Activated CD4-positive, CD25-positive, alpha-beta regulatory T cell treated with anti-CD3 and anti-CD28 coated beads, Interleukin-2, amount 50 U/mL, for 72 hours (primary cell): ENCODE measurements at places on chromosomes 3 and 15.

DNA sequence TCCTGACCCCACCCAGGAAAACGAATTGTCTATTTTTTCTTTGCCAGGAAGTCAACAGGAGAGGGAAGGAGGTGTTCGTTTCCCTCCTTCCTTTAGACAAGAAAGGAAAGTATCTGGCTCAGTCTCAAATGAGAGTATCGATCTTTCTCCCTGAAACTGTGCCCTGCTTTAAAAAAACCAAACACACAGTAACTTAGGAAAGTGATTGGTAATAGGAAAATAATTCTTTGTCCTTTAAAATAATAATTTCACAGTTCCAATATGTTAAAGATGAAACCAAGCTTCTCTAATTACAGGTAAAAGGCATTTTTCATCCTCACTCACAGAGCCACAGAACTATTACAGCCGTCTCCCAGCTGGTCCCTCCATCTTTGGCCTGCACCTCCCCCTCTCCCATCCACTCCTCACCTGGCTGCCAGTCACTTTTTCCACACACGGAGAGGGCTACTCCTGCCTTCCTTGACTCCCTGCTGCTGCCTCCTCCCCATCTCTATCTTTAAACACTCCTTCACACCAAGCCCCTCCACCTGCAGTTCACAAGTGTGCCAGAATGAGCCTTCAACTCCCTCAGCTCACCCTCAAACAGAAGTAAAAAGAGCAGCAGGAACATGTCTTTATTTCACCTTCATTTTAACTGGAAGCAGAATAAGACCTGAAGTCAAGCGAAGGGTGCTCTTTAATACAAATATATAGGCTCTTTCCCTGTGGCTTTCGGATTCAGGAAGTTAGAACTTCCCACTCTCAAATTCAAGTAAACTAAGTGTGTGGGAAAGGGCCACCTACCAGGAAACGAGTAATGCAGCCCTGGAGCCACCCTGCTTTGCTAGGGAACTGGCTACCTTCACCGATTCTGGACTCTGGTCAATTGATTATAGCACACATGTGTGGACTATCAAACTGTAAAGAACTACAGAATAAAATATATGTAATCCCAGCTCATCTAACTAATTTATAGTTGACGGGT, 116.4 kb downstream of the SENP2 start:
- DNase-seq: no peak

DNA sequence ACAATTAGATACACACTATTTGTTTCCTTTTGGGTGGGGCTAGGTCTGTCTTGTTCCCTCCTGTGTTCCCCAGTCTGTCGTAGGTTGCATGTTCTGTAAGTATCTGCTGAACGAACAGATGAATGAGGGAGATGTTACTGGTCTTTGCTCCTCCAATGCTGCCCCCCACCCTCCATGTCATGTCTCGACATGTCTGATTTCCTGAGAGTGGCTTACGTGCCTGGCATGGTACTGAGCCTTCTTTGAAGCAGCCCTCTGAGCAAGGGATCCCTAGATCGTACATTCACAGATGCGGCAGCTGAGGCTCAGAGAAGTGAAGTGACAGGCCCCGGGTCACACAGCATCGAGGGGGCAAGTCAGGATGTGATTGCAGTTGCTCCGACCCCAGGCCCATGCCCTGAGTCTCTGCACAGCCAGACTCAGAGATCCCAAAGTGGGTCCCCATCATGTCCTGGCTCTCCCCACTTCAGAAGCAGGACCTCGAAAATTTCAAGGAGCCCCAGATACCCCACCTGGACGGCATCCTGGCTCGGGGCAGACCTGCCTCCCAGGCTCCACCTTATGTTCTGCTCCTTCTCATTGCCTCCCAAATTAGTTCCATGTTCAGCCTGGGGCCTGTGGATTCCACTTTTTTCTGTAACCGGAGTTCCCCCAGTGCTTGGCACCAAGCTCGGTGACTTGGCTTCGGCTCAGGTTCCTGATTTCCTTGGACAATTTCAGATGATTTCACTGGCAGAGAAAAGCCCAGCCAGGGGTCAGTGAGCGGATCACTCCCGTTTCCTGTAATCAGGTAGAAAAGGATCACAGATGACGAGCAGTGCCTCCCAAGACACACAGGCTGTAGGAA, 24.7 kb downstream of the GOLGA6L2 start:
- DNase-seq: no peak

DNA sequence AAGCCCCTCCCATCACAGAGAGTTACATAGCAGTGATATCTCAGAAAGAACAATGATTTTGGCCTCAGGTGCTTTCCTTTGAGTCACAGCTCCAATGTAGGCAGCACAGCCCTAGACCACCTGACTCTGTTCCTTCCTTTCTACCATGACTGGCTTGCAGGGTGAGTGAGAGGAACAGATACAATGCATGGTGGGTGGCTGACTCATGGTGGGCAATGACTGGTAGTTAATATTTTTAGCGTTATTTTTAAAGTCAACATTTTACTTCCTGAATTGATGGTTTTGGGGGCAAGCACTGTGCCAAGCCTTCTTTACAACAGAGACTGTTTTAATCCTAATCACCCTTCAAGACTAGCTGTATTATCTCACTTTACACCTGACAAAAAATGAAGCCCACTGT, 32.8 kb upstream of the ST3GAL6 start:
- DNase-seq: no peak

GRCh38 chr3:171321559-171322360, 138.4 kb downstream of the TNIK start:
- DNase-seq: no peak
